Endothelial cell of umbilical vein (primary cell): ENCODE measurements at places on chromosomes 4 and X. TPM values are rescaled to one million over a fixed set of nuclear protein-coding genes. Genes with fewer than 3 reads are reported as not detected.

Gene TCEAL2
- not detected in 2 replicates for polyA plus RNA-seq

Gene SMIM10
- 2.0 and 2.4 TPM in 2 replicates for polyA plus RNA-seq

Gene ZNF185
- polyA plus RNA-seq = 15.5 and 18.7 TPM in 2 replicates

Gene SYN1
- polyA plus RNA-seq = not detected in 2 replicates

Gene BTK
- polyA plus RNA-seq = 0.11 and 0.21 TPM in 2 replicates

Gene HGFAC
- polyA plus RNA-seq = 0.24 and 0.36 TPM in 2 replicates

GRCh38 chr4:172709376-172709775, 459.2 kb upstream of the GALNT7 start:
- DNase-seq = no peak

DNA sequence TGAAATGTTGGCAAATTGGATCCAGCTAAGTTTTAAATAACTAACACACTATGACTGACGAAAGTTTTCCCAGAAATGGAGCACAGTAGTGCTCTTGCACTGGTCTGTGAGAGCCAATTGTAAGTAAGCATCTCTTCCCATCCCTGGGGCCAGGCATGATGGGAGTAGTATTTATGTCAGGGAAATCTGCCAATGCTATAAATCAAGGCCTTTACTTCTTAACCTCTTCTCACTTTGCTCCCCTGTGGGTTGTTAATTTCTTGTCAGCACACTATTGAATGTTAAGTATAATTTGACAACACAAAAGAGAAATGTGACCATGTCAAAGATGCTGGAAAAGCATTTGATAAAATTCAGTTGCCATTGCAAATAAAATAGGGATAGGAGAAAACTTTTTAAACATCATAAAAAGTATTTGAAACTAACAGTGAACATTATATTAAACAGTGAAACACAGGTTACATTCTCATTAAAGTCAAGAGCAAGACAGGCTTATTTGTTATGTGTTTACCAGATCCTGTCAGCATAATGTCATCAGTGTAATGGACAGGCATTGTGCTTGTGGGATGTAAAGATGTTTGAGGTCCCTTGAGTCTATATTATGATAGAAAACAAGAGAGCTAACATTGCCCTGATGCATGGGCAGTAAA, 5.0 kb downstream of the F8A1 start:
- DNase-seq = no peak

DNA sequence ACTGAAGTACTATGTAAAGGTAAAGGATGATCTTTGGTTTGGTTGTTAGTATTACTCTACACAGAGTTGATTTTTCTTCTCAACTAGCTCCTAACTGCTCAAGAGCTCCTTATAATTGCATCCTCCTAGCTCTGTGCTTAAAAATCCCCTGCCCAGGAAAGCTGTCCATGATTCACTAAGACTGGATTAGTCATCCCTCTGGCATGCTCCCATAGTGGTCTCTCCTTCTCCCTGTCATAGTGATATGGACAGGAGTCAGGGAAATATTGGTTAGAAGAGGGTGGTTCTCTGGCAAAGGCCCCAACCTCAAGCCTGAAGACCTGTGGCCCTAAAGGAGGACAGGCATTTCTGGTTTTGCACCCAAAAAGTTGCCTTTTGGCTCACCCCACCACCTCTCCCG, 242.3 kb upstream of the KCNIP4 start:
- no peak for DNase-seq

- peak; percentile 88 for DNase-seq
Observed at GRCh38 chr4:89482251-89482650, 174.7 kb upstream of the GPRIN3 start.

- DNase-seq = no peak
Observed at GRCh38 chr4:187172340-187172761, 448.7 kb upstream of the FAT1 start.

GRCh38 chr4:183335369-183335940, 13.2 kb upstream of the CLDN24 start:
- peak; percentile 91 for DNase-seq
